Psoas muscle (tissue), 8 donors: ENCODE measurements at places on chromosomes 11 and 22. TPM values are rescaled to one million over a fixed set of nuclear protein-coding genes. Genes with fewer than 3 reads are reported as not detected.

DNA sequence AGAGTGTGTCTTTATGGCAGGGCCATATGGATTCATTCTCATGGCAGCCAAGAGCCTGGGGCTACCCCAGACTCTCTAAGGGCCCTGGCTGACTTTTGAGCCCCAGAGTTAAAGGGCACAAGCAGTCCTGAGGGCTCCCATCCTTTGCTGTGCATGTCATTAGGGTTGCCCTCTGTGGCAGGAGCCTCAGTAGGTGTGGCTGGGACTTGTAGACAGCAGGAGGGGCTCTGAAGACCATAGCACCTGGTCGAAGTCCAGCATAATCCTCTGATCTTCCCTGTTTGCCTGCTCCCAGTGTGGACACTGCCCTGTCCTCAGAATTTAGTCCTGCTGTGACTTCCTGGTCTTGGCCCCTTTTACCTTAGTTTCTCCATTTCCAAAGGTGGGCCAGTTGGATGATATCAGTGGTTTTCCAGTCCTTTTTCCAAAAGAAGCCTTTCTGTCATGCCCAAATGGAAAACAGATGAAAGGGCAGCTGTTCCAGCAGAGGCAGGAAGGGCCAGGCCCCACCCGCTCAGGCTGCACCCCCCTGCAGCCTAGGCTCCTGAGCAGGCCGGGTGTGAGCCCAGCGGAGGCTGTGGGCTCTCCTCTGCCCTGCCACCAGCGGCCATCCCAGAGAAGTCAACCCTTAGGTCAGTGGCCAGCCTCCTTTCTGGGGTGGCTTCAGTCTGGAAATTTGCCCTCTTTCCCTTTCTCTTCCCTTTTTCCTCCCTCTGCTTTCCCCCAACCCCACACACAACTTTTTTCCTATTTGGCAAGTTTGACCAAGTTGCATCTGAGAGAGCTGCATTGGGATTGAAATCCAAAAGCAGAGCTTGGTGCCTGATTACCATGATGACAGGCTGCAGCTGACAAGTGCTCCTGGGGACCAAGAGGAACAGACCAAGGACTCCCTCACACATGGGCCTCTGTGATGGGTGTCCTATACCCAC lies 32.8 kb upstream of the SUSD2 start:
- no peak for DNase-seq

GRCh38 chr22:50678651-50679521 lies 6.3 kb downstream of the SHANK3 start:
- no peak for DNase-seq

- DNase-seq = peak; percentile 48
Measured at GRCh38 chr11:6655020-6655789, 404 bp downstream of the DCHS1 start.

GRCh38 chr11:44835296-44835695 lies 108.5 kb downstream of the TSPAN18 start:
- no peak for DNase-seq

DNA sequence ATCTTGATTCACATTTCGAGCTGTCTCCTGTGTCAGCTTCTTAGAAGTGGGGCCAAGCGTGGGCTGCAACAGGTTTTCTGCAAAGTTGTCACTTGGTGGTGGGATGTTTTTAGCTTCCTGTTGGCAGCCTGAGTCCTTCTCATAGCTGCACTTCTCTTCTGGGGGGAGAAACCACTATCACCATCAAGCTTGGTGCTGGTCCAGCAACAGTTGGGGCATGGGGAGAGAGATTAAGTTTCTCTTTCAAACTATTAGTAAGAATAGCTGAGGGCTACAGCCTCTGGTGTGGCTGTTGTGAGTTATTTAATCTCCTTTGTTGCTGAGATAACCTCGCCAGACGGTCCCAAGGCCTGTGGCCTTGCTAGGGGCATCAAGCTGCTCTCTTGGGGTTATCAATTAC lies 123.3 kb upstream of the CRYBB3 start:
- DNase-seq = no peak

DNA sequence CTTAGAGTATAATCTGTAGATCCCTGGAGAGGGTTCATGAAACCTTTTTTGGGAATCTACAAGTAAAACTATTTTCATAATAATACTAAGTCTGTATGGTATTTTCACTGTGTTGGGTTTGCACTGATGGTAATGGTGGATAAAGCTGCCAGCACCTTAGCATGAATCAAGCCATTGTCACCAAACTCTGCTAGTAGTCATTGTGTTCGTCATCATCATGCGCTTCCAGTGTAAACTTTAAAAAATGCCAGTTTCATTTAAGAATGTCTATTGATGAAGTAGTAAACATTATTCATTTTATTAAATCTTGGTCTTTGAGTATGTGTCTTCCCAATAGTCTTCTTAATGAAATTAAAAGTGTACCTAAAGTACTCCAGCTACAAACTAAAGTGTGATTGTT lies 15.0 kb downstream of the ALKBH3 start:
- no peak for DNase-seq

GRCh38 chr11:62338218-62338617 lies 970 bp downstream of the ASRGL1 start:
- DNase-seq = no peak

- no peak for DNase-seq
Measured at GRCh38 chr11:126861796-126862459, 138.6 kb downstream of the KIRREL3 start.

GRCh38 chr11:116703421-116703820 lies 69.4 kb downstream of the BUD13 start:
- DNase-seq = no peak

DNA sequence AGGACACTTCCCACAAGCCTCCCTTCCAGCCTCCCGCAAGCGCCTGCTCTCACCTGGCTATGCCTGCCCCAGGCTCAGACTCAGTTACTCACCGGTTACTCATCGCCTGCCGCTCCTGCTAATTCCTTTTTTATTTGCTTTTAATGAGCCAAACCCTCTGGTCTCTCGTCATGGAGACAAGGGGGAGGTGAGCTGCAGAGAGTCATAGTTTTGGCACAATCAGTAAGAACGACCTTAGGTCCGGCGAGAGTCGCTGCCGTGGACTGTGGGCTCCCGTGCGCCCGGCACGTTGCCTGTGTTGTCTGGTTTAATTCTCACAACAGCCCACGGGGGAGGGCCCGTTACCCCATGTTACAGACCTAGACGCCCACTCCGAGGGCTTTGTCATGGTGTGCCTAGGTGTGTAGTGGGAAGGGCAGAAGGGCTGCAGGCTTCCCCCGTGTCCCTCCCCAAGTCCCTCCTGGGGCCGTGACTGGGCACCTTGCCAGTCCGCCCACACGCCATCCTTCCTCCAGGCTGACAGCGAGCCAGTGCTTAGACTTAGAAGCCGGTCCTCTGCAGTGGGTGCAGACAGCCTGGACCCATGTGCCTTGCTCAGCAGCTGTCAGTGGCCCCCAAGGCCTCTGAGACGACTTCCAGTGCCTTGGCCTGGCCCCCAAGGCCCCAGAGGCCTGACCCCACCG lies 42.2 kb downstream of the WNT7B start:
- DNase-seq = no peak

DNA sequence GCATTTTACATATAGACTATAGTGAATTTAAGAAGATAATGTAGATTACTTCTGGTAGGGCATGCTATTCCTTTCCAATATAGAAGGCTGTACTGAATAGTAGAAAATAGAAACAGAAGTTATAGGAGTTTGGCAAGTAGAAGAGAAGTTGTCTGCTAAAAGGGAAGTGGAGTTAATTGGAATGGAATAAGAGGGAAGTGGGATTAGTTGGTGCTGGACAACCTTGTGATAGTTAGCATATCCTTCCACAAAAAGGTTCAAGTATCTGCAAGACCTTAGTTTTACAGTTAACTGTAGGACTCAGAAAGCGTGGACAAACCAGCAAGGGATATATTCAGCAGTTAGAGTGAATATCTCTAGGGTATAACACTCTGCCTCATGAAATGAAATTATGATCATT lies 185.5 kb downstream of the SWAP70 start:
- DNase-seq = no peak

Gene TLCD5
- 2.5 TPM for total RNA-seq

Gene CSF2RB
- total RNA-seq = 1.3 TPM
